ENCODE measurements at places on chromosomes 2 and 18.
A peak's percentile ranks its signal among the peaks of the same experiment; 100 is the strongest.

DNA sequence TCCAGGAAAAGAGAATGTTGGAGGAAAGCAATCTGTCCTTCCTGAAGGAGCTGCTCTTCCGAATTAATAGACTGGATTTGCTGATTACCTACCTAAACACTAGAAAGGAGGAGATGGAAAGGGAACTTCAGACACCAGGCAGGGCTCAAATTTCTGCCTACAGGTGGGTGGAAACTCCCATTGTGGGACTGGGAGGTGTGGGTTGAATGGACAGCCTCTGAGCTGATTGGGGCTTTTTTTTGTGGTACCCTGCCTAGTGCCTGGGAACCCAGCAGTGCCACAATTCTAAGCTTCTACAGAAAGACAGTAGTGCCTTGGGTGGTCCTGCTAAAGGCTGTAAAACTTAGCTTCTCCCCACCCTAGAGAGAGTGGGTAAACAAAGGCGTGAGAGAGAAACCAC, 6.3 kb downstream of the CASP8 start:
- no peak overlapping the region for H3K4me3 ChIP-seq
- H3K4me1 ChIP-seq, result no peaks in the 10 kb centered on the region
- H3K27me3 ChIP-seq, result no peaks in the 10 kb centered on the region
- H3K36me3 ChIP-seq, result no peaks in the 10 kb centered on the region

DNA sequence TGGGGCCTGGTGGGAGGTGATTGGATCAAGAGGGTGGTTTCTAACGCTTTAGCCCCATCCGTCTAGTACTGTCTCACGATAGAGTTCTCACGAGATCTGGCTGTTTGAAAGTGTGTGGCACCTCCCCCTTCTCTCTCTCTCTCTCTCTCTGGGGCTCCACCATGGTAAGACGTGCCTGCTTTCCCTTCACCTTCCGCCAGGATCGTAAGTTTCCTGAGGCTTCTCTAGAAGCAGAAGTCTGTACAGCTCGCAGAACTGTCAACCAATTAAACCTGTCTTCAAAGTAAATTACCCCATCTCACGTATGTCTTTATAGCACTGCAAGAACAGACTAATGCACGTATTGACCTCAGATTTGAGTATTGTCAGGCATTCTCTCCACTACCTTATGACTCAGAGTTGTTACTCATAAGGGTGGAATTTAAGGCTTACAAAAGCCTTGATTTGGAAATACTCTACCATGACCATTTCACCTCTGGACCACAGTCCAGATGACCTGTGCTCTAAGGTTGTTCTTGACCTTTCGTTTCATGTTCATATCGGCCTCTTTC, 99.5 kb upstream of the AGAP1 start:
- no peaks in the 10 kb centered on the region for H3K27me3 ChIP-seq
- H3K36me3 ChIP-seq, result no peaks in the 10 kb centered on the region
- no peak overlapping the region for H3K4me3 ChIP-seq
- DNase-seq, result no peak
- no peaks in the 10 kb centered on the region for H3K4me1 ChIP-seq

DNA sequence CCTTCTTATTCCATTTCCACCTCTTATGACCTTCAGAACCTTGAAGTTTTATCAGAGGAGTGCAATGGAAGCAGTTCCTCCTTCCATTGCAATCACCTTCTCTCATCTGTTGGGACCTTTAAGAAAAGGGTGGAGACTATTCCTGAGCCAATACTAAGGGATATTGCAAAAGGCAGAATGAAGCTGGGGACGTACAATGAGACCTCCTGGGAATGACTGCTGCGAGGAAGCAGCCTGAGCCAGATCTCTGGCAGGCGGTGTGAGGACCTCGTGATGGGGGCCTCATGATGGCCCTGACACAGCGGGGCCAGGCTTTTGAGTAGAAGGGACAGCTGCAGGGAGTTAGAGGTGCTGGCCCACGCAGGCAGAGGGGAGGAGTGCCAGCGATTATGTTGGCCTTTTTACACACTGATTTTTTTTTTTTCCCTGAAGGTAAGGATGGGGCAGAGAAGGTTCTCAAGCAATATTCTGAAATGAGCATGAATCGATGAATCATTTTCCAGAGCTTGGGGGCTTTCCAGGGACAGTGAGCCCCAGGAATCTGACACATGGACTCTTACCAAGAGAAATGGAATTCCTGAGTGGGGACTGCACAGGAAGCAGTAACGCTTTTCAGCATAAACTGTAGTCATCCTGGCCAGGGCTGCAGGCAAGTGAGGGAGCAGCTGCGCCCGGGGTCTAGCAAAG, 40.0 kb upstream of the LAPTM4A start:
- no peak overlapping the region for H3K4me3 ChIP-seq
- H3K27me3 ChIP-seq, result no peaks in the 10 kb centered on the region
- no peaks in the 10 kb centered on the region for H3K36me3 ChIP-seq

DNA sequence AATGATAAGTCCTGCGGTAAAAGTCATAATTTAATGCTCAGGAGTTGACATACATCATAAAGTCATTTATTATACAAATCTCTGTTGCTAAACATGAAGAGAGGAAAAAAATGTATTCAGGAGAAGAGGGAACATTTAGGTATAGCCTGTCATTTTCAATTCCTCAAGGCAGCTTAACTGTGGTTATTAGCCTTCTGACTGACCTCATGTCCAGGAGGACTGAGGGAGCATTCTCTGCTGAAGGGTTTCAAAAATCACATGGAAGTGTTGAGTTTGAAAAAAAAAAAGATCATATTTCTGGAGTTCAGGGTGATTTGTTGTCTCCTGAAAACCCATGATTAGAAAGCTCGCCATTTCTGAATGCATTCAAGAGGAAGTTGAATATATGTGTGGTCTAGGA, 1371.1 kb upstream of the LRRTM1 start:
- H3K27me3 ChIP-seq, result no peaks in the 10 kb centered on the region
- no peak for DNase-seq
- no peaks in the 10 kb centered on the region for H3K36me3 ChIP-seq
- no peak overlapping the region for H3K4me3 ChIP-seq
- H3K27ac ChIP-seq, result no peak overlapping the region
- no peaks in the 10 kb centered on the region for H3K4me1 ChIP-seq

- H3K27ac ChIP-seq, result no peak overlapping the region
- H3K27me3 ChIP-seq, result no peaks in the 10 kb centered on the region
- no peak overlapping the region for H3K4me3 ChIP-seq
- H3K36me3 ChIP-seq, result no peaks in the 10 kb centered on the region
Measured at GRCh38 chr2:219402665-219403515, 15.2 kb upstream of the DNPEP start.

- H3K4me1 ChIP-seq, result no peaks in the 10 kb centered on the region
- H3K4me3 ChIP-seq, result no peak overlapping the region
- no peak for DNase-seq
- no peaks in the 10 kb centered on the region for H3K27me3 ChIP-seq
- H3K36me3 ChIP-seq, result no peaks in the 10 kb centered on the region
- H3K27ac ChIP-seq, result no peak overlapping the region
Measured at GRCh38 chr2:18752022-18752493, 162.7 kb upstream of the NT5C1B start.

DNA sequence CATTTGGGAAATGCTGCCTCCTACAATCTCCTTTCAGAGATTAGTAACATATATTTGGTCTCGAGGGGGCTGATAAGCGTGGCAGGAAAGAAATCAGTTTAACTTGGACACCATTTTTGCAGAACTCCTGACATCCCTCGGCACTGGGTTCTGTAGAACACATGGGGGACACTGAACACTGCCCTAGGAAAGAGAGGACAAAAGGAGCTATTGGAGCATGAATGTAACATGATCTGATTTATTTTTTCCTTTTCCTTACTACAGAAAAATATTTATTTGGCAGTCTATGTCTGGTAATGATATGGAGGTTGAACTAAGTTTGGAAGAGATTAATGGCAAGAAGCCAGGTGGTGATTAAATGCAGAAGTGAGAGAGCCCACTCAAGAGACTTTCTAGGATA, 153.8 kb downstream of the AFF3 start:
- no peak for DNase-seq
- no peak overlapping the region for H3K4me3 ChIP-seq
- no peaks in the 10 kb centered on the region for H3K36me3 ChIP-seq
- H3K27ac ChIP-seq, result no peak overlapping the region
- H3K4me1 ChIP-seq, result no peaks in the 10 kb centered on the region
- no peaks in the 10 kb centered on the region for H3K27me3 ChIP-seq

GRCh38 chr18:3885209-3885792, 435.3 kb downstream of the TGIF1 start:
- no peaks in the 10 kb centered on the region for H3K36me3 ChIP-seq
- H3K27ac ChIP-seq, result no peak overlapping the region
- no peak overlapping the region for H3K4me3 ChIP-seq
- H3K4me1 ChIP-seq, result no peaks in the 10 kb centered on the region

GRCh38 chr2:101464841-101465240, 10.1 kb downstream of the RFX8 start:
- no peak for DNase-seq
- no peak overlapping the region for H3K27ac ChIP-seq
- peaks cover 3% of the 10 kb centered on the region for H3K4me1 ChIP-seq
- H3K27me3 ChIP-seq, result no peaks in the 10 kb centered on the region
- no peaks in the 10 kb centered on the region for H3K36me3 ChIP-seq

GRCh38 chr18:45408218-45408617, 207.1 kb upstream of the SLC14A2 start:
- no peaks in the 10 kb centered on the region for H3K27me3 ChIP-seq
- H3K36me3 ChIP-seq, result no peaks in the 10 kb centered on the region

- H3K36me3 ChIP-seq, result peaks cover 5% of the 10 kb centered on the region
- H3K27me3 ChIP-seq, result no peaks in the 10 kb centered on the region
- no peak for DNase-seq
- no peaks in the 10 kb centered on the region for H3K4me1 ChIP-seq
- H3K4me3 ChIP-seq, result peak overlapping the region; percentile 66
- peak overlapping the region; percentile 93 for H3K27ac ChIP-seq
Measured at GRCh38 chr2:173963323-173963816, 1.8 kb downstream of the SP3 start.

DNA sequence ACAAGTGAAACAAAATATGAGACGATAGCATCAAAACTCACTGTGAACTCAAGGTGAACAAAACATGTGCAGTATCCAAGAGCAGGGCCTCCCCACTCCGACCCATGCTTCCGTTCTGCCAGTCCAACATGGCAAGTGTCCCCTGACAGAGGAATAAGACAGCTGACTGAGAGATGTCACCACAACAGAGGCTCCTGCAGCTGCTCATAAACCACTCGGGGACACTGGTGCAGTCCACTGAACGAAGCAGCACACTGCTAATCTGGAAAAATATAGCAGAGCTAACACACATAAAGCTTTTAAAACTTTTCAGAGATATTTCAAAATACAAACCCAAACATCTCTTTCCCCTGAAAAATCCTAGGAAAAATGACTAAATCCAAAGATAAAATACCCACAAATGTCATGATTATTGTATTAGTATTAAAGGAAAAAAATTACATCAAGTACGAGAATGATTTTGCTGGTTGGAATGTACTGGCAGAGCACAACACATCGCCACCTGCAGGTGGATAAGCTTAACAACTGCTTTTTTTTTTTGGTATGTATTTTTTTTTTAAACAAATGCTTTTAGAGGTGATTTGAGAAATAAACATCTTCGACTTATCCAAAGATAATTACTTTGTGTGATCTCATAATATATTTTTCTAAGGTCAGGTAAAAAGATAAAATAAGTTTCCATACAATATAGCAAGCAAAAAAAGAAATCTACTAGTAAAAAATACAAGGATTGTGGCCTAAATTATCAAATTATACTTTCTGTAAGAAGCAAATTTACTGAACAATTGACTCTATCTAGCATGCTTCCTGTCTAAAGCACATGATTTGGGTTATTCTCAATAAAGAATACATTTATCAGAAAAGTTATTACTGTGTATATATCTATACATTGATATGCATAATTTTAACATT, 18.6 kb downstream of the THADA start:
- H3K27ac ChIP-seq, result 0 out of 2 replicates have a peak overlapping the region, but pooled peaks have one; percentile 17
- no peaks in the 10 kb centered on the region for H3K4me1 ChIP-seq
- H3K27me3 ChIP-seq, result no peaks in the 10 kb centered on the region
- no peak for DNase-seq
- H3K36me3 ChIP-seq, result peaks cover 15% of the 10 kb centered on the region

- H3K27ac ChIP-seq, result no peak overlapping the region
- no peak overlapping the region for H3K4me3 ChIP-seq
- H3K4me1 ChIP-seq, result peaks cover 3% of the 10 kb centered on the region
- H3K36me3 ChIP-seq, result no peaks in the 10 kb centered on the region
Measured at GRCh38 chr18:634551-635045, 22.9 kb upstream of the TYMS start.

DNA sequence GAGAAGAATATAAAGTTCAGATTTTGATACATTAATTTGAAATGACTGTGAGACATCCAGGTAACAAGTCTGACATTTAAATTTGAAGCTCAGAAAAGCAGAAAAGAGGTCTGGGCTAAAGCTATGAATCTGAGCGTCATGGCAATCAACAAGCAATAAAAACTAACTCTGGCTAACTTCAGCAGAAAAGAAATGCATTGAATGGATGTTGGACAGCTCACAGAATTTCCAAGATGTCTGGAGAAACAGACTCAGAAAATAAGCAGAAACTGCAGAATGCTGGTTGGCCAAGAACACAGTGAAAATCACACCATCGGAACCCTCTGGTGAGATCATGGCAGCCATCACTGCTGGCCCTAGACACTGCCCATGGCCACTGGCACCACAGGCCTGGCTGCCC, 366.6 kb downstream of the METTL4 start:
- no peak overlapping the region for H3K27ac ChIP-seq
- H3K27me3 ChIP-seq, result peaks cover 1% of the 10 kb centered on the region
- H3K4me3 ChIP-seq, result no peak overlapping the region
- no peaks in the 10 kb centered on the region for H3K36me3 ChIP-seq

- H3K4me1 ChIP-seq, result no peaks in the 10 kb centered on the region
- no peaks in the 10 kb centered on the region for H3K27me3 ChIP-seq
- no peak overlapping the region for H3K27ac ChIP-seq
- no peak overlapping the region for H3K4me3 ChIP-seq
- DNase-seq, result no peak
Measured at GRCh38 chr18:8469544-8470130, 139.6 kb upstream of the RAB12 start.

DNA sequence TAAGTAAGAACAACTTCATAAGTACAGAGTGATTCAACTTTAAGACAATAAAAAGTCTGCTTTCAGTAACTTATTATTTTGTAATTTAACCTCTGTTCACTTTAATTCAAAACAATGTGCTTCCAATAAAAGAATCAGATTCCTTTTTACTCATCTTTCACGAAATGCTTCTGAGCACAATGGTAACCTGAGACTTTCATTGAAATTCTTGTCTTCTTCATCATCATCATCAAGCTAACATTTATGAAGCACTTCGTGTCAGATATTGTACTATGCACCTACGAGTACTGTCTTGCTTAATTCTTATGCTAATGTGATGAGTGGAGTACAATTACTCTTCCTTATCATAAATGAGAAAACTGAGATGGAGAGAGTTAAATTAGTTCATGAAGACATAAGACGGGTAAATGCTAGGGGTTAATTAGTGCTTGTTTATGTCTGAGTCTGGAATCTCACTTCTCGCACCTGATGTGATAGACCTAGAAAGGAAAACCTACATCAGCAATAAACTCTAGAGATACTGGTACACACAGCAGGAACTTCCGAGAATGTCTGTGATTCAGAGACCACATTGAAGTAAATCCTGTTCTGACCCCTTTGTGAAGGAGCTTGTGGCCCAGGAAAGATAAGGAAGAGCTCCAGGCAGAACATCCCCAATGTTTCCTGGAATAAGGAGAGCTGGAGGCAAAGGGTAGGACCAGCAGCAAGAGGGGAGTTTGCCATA, 227.6 kb upstream of the ETAA1 start:
- H3K36me3 ChIP-seq, result no peaks in the 10 kb centered on the region
- H3K27me3 ChIP-seq, result no peaks in the 10 kb centered on the region
- no peak for DNase-seq
- H3K4me1 ChIP-seq, result no peaks in the 10 kb centered on the region
- no peak overlapping the region for H3K4me3 ChIP-seq
- H3K27ac ChIP-seq, result no peak overlapping the region

- no peaks in the 10 kb centered on the region for H3K27me3 ChIP-seq
- DNase-seq, result no peak
- no peak overlapping the region for H3K27ac ChIP-seq
- no peaks in the 10 kb centered on the region for H3K4me1 ChIP-seq
Measured at GRCh38 chr2:219798430-219798829, 171.0 kb downstream of the SLC4A3 start.
